ENCODE measurements at places on chromosomes 6 and 20.

- DNase-seq = no peak
Measured at GRCh38 chr6:95093154-95093553, 484.2 kb upstream of the MANEA start.

DNA sequence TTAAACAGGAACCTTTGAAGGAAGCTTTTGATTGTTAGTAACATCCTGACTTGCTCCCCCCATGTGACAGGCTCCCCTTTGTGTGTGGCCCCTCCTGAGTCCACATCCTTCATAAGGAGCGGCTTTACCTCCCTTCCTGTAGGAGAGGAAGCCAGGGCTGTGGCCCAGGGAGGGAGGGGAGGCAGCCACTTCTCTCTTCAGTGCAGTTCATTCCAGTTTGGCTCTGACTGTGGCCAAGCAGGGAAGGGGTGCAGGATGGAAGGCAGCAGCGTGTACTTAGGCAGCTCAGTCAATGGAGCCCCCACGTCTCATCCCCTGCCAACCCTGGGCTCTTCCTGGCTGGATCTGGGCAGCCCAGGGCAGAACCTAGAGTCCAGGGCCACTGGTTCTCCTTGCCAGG lies 295.2 kb downstream of the QKI start:
- DNase-seq = no peak

DNA sequence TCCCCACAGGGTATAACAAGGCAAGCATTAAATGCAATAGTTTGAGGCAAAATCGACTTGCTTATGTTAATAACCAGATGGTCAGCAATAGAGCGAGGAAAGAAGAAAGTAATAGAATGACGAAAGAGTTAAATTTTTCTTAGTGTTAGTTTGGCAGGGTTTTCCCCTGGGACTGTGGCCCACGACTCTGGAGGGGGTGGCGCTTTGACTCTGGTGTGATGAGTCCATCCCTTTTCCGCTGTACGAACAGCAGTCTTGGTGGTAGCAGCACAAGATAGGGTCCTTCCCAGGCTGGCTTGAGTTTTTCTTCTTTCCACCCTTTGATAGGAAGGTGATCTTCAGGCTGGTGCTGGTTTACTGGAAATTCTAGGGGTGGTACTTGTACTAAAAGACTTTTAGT lies 69.2 kb upstream of the GMDS start:
- no peak for DNase-seq

- DNase-seq = no peak
Measured at GRCh38 chr20:1449370-1449769, 17.3 kb downstream of the NSFL1C start.

- no peak for DNase-seq
Measured at GRCh38 chr20:15406072-15406471, 1068.7 kb upstream of the FLRT3 start.

DNA sequence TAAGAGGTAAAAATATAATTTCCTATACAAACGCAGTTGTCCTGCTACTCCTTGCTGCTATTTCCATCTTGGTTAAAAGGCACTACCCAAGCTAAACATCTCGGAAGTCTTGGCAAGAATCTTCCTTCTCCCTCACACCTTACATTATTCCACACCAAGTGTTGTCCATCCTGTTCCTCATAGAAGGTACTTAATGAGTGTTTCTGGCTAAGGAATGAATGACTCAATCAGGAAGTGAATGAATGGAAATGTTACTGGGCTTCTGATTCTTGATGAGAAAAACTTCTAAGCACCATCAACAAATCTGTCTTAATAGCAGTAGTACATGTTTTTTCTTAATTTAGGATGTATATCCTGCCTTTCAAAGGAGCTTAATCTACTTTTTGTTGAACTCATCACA lies 40.6 kb upstream of the RSPO3 start:
- DNase-seq = no peak

DNA sequence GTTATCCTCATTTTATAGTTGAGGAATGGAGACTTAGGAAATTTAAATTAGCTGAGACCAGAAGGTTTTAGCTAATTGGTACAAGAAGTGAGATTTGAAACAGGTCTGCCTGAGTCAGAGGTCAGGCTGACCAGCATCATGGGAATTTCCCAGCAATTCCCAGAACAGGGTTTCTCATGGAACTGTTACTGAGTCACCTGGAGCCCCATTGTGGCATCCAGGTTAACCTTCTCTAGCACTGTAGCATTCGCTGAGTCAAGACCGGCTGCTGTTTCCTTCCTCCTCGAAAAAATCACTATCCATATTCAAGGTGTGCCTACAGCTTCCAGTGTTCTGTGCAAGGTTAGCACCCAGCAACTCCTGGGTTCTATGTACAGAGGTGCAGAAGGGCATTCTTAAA lies 238.0 kb upstream of the MAN1A1 start:
- DNase-seq = no peak

- DNase-seq = no peak
Measured at GRCh38 chr6:5091210-5092069, 6.3 kb downstream of the PPP1R3G start.

DNA sequence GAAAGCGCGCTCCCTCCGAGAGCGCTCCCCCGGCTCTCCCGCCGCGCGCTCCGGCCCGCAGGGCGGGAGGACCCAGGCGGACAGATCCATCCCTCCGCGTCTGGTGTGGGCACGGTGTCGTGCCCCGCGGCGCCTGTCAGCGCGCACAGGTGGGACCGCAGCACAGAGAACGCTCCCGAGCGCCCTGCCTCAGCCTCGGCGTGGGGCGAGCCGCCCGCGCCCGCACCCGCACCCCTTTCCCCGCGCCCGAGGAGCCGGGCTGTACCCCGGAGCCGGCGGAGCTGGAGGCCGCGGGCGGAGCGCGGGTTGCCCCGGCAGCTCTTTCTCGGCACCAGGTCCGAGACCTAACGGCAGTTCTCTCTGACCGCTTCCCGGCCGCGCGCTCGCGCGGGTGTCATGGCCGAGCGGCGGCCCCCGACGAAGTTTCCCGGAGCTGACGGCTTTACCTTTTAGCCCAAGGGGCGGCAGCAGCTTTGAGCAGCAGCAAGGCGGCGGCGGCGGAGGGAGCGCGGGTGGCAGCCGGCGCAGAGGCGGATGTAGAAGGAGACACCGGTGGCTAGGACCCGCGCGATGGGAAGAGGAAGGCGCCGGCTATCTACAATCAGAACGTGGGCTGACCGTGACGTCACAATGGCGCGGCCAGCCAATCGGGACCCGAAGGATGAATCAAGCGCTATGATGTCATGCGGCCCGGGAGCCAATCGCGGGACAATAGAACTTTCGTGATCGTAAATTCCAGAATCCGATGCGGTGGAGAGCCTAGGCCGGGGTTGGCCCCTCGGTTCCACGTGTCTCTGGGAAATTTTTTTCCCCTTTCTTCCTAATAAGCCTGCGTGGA lies at the start of gene ELOVL5:
Gene ELOVL5 (minus strand): TSS at position 580 of the 838 bp plus-strand sequence. CDS start 53,251 bp downstream, outside the sequence.
- DNase-seq = peak; percentile 96

GRCh38 chr6:4316867-4317400 lies 181.6 kb upstream of the ECI2 start:
- DNase-seq = no peak

GRCh38 chr6:141914646-141915045 lies 218.1 kb upstream of the GJE1 start:
- no peak for DNase-seq

DNA sequence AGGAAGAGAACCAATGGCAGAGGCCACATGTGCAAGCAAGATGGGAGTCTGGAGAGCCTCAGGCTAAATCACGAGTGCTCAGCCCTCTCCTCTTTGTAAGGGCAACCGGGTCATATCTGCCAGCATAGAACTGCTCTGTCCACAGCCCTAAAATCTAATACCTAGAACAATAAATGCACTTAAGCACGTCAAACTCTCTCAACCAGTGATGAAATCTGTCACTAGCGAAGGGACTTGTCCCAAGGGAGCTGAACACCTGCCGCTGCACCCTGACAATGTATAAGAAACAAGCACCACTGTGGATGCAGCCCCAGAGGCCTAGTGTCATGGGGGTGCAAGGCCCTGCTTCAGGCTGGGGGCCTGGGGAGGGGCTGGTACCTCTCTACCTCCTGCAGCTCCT lies 82.5 kb downstream of the PRL start:
- no peak for DNase-seq

- no peak for DNase-seq
Measured at GRCh38 chr6:64012351-64013001, 376.9 kb downstream of the PHF3 start.

- DNase-seq = no peak
Measured at GRCh38 chr6:84685983-84686584, 78.3 kb downstream of the TBX18 start.

DNA sequence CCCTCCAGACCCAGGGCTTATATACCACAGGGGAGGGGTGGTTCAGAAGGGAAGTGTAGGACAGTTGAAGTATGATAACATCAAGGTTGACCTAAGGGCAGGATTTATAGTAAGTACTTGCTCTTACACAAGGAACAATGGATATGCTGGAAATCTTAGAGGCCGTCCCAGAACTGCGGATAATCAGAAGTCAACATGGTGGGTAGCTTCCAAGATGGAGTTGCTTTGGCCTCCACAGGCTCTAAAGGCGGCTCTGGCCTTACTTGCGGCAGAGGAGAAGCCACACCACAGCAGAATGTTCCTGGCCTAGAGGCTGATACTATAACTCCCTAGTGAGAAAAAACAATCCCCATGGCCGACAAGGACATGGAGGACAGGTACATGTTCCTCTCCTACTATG lies 344.7 kb downstream of the CDC5L start:
- DNase-seq = no peak

DNA sequence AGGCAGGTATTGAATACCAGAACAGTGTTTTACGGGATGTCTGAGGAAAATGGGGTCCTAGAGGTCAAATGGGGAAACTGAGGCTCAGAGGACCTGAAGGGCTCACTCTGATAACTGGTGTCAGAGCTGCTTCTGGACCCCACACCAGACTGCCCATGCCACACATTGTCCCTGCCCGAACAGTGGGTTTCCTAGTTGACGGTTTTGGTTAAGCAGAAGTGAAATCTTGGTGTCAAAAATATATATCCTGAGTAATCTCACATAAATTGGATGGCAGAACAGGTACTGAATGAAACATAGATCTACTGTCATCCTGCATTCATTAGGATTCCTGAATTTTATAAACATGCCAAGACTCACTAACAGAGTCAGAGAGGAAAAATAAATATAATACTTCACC lies 16.3 kb downstream of the NOX3 start:
- no peak for DNase-seq

- no peak for DNase-seq
Measured at GRCh38 chr6:42365021-42365420, 86.7 kb downstream of the TRERF1 start.

- no peak for DNase-seq
Measured at GRCh38 chr20:1815502-1816085, 79.6 kb upstream of the SIRPA start.

DNA sequence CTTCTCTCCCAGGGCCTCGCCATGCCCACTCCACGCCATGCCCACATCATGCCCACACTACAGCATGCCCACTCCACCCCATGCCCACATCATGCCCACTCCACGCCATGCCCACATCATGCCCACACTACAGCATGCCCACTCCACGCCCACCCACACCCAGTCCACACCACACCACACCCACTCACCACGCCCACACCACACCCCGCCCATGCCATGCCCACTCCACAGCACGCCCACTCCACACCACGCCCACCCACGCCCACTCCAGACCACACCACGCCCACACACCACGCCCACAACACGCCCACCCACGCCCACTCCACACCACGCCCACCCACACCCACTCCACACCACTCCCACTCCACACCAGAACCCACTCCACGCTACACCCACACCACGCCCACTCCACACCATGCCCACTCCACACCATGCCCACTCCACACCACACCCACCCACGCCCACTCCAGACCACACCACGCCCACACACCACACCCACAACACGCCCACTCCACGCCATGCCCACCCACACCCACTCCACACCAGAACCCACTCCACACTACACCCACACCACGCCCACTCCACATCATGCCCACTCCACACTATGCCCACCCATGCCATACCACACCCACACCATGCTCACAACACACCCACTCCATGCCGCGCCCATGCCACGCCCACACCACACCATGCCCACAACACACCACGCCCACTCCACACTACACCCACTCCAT lies 88.6 kb downstream of the ERMARD start:
- no peak for DNase-seq

DNA sequence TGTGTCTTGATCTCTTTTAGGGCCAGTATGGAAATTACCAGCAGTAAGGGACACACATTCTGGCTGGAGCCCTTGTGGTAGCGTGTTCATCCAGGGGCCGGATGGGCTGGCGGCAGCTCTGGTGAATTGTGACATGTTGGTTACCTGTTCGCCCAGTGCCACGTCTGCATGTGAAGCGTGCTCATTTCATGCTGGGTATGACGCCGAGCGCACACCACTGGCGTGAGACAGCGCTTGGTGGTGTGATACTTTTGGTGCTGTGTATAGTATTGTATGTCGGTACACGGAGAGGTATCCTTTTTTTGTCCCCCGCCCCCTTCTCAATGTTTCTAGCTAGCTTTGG lies 3.7 kb upstream of the MTG2 start:
- no peak for DNase-seq

- DNase-seq = no peak
Measured at GRCh38 chr6:99093456-99094190, 145.9 kb upstream of the FBXL4 start.

DNA sequence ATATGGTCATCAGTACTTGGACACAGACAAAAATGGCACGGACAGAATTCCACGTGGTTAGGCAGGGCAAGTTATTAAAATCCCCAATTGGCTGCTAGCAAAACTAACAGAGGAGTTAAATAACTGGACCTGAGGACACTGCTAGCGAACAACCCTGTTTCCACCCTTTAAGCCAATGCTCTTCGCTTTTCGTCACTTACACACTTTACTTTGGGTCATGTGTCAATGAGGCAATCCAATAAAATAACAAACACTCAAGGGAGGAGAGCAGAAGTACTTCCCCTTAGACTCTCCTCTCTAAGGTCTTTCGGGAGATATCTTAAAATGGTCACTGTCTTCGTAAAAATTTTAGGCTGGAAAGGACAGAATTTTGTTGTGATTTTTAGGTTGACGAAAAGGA lies 68.6 kb downstream of the LCA5 start:
- DNase-seq = no peak

DNA sequence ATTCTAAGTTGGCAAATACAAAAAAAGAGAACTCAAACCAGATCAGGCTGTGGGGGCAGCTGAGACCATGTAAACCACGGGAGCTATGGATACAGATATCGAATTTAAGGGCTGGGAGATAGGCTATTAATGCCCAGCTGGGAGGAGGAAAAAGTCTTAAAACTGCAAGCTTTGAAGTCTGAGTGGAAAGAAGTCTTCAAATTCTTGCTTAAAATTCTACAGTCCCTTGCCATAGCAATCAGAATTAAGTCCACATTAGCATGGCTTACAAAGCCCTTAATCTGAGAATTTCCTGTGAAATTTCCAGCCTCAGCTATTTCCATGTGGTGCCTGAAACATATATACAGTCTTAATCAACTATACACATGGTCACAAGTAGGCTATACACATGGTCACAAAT lies 465.0 kb upstream of the HSF2 start:
- no peak for DNase-seq

All from T follicular helper cell (primary cell).